ENCODE measurements at places on chromosomes 5 and 9.

DNA sequence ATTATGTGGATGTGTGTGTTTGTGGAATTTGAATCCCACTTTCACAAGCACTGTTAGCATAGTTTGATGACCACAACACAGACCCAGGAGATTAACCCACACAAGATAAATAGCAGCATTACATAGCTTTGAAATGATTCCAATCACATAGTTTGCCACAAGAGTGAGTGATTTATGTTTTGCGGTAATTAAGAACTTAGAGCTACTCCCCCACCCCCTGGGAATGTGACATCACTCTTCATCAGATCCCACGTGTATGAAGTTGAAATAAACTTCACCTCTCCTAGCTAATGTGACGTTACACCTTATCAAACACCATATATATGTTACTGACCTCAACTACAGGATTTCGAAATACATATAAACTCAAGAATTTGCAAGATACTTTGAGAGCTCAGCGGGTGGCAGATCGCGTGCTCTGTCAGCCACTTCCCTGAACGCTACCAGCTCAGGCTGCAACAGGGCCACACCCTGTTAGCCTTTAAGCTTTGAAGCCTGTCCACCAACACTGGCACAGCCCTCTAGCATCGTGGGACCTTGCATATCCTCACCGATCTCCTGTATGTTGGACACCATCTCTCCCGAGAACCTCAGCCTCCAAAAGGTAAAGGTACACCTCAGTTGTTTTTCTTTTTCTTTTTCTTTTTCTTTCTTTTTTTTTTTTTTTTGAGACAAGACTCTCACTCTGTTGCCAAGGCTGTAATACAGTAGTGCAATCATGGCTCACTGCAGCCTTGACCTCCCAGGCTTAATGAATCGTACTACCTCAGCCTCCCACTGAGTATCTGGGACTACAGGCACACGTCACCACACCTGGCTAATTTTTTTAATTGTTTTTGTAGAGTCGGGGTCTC, 1.7 kb upstream of the AGTPBP1 start:
- peak; percentile 77 for DNase-seq

DNA sequence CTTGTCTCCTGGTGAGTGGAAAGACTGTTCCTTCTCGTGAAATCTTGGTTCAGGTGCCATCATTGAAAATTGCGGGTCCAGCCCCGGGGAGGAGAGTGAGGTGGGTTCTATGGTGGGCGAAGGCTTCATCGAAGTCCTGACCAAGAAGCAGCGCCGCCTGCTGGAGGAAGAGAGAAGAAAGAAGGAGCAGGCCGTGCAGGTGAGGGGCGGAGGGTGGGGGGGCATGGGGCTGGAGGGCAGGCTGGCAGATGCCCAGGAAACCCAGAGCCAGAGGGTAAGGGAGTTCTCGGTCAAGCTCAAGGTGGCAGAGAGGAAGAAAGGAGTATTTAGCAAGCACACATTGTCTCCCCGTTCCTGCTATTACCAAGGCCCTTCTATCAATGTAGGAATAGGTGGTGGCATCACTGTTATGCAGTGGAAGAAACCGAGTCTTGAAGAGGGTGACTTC, 24.3 kb upstream of the POMT1 start:
- no peak for DNase-seq

DNA sequence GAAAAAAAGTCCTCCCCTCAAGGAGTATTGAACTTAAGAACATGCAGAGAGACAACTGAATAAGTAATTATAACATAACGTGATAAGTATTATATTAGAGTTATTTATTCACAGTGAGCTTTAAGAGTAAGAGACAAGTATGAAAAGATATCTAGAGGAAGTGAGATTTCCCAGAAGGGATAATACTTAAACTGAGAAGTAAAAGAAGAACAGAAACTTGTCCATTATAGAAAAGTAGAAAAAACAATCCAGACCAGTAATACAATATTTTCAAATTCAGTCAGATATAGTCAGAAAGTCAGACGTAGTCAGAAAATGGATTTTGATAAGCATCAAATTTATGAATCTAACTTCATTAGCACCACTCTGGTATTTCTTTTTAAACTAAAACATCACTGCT, 613.0 kb upstream of the CCNG1 start:
- DNase-seq: no peak

GRCh38 chr9:107387409-107387808, 102.2 kb downstream of the KLF4 start:
- no peak for DNase-seq

- no peak for DNase-seq
These were observed 44.4 kb downstream of the TTC39B start for GRCh38 chr9:15262581-15262980.
